Left ventricle myocardium superior (tissue), 1 donor: ENCODE measurements at places on chromosomes 11 and 22. TPM values are rescaled to one million over a fixed set of nuclear protein-coding genes. Genes with fewer than 3 reads are reported as not detected.

The SLC22A8 gene
- total RNA-seq = not detected

The SCN3B gene
- total RNA-seq = 1.7 TPM

The MYBPC3 gene
- total RNA-seq = 2,596 TPM

The RTN4RL2 gene
- total RNA-seq = 1.0 TPM

The CDC42BPG gene
- total RNA-seq = 0.40 TPM

The OR2AG2 gene
- total RNA-seq = not detected

The UCP2 gene
- 28.6 TPM for total RNA-seq

The NKAPD1 gene
- 7.7 TPM for total RNA-seq

The SNX32 gene
- total RNA-seq = not detected

The KDM4E gene
- not detected for total RNA-seq

The TEX54 gene
- total RNA-seq = not detected

The OR56A1 gene
- total RNA-seq = not detected

The MAP6 gene
- total RNA-seq = 5.4 TPM
